HL-60 (cell line): ENCODE measurements at places on chromosomes 13 and 19.

DNA sequence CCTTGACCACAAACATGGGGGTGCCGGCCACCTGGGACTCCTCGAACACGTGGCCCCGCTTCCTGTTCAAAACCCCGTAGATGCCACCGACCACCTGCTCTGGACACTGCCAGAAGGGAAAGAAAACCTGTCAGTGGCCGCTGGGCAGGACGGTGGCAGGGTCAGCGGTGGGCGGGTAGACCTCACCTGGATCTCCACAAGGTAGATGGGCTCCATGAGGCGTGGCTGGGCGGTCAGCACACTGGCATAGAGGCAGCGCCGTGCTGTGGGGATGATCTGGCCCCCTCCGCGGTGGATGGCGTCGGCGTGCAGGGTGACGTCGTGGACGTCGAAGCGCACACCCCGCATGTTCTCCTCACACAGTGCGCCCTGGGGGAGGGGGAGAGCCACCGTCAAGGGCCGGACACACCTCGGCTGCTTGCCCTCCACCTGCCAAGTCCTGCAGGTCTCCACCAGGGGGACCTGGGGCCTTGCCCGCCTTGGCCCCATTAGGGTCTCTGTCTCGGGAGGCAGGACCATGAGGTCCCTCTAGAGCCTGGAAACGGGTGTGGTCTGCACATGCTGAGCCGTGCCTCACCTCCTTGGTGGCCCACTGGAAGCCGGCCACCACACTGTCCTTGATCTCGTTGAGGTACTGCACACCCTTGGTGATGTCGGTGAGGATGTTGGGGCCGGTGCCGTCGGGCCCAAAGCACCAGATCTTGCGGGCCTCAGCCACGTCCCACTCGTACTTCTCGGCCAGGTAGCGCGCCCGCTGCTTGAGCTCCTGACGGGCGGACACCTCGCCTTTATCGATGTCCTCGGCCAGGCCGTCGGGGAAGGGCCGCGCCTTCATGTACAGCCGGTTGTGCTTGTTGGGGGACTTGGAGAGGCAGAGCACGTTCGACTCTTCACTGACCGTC, 6.6 kb upstream of the DAPK3 start:
- DNase-seq, result no peak

- DNase-seq, result no peak
These were observed at the start of gene CERS1 for GRCh38 chr19:18895824-18896341. CERS1 (minus strand) TSS chr19:18896158; CDS start chr19:18896072, 86 bp downstream.

- DNase-seq, result peak; percentile 46
These were observed 36.1 kb upstream of the USPL1 start for GRCh38 chr13:30581582-30581981.

GRCh38 chr13:44934724-44935123, 54.5 kb downstream of the NUFIP1 start:
- peak; percentile 14 for DNase-seq

- DNase-seq, result no peak
These were observed 13.8 kb upstream of the MEIS3 start for GRCh38 chr19:47433121-47433520.

- DNase-seq, result no peak
These were observed 112.8 kb downstream of the NDFIP2 start for GRCh38 chr13:79593641-79594275.

DNA sequence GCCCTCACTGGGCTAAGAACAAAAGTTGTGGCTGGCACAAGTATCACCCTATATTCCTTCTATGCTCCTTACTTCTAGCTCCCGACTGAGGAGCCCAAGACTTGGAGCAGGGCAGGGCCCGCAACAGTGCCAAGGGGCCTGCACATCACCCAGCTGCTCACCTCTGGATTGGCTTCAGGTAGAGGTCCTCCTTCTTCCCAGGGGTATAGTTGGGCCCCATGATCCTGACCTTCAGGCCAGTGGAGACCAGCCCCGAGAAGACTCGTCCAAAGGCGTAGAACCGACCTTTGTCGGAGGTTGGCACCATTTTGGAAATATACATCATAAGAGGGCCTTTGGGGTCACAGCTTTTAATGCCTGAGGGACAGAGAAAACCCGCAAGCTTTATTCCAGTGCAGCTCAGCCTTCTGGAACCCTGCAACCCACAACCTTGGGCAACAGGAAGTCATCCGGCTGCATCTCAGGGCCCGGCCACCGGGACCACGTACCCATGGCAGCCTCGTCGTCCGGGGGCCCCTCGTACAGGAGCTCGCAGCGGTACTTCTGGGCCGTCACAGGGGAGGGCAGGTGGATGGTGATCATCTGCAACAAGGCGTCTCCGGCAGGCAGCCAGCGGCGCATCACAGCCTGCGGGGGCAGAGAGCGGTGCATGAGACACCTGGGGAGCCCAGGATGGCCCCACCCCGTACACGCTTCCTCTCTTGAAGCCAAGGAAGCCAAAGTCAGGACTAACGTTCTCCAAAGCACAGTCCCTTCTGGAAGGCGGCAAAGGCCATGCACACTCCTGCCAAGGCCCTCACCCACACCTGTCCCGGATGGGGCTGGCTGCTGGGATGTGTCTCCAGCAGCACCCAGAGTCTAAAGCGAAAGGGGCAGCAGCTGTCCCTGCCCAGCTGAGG, 4.7 kb downstream of the EEF2 start:
- DNase-seq, result peak; percentile 51

- peak; percentile 92 for DNase-seq
These were observed 53.3 kb downstream of the RFX2 start for GRCh38 chr19:6056801-6057650.

GRCh38 chr19:35458731-35459391, 10.8 kb downstream of the FFAR2 start:
- DNase-seq, result peak; percentile 64

DNA sequence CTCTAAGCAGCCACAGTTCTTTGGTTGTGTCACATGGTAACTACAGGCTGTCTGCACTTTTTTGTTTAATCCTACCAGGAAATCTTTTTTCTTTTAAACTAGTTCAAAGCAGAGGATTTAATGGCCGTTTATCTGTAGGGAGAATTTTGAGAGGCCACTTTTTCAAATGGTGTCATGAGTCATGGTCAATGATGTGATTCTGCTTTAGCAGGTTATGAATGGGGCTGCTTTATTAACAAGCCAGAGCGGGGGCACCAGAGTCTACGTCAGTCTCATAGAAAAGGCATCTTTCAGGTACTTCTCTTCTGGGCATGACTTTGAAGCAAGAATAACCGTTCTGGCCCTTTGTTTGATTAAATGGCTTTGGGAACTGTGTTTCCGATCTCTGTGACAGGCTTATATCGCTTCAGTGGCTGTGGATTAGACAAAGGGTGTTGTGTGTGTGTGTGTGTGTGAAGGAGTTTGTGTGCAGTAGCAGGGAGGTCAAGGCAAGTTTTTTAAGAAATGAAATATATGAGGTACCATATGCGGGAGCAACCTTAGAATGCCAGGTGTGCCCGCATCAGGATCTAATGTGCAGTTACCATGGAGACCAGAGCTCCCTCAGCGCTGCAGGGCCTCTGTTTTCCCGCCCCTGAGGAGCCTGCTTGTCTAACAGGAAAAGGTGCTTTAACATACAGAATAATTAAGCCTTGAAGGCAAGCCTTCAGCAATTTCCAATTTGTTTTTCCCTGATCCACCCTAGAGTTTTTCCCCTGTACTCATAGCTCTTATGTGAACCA, 120.5 kb downstream of the KATNAL1 start:
- DNase-seq, result no peak

DNA sequence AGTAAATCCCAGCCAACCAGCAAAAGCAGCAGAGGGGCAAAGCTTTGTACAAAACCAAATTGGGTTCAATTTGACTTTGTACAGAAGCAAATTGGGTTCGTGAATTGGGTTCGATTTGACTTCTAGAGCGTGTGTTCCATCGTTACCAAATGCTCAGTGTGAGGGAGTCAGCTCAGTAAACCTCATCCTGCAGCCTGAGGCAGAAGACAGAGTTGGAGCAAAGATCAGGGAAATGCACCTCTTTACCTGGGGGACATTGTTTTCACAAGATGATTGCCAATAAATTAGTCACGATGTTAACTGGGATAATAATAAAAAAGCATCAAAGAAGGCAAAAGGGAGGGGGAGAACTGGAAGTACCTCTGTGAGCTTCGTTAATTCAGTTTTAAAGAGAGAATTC, 1.5 kb downstream of the RAB20 start:
- DNase-seq, result no peak

GRCh38 chr19:3146677-3147100, 10.9 kb downstream of the GNA15 start:
- DNase-seq, result peak; percentile 60

DNA sequence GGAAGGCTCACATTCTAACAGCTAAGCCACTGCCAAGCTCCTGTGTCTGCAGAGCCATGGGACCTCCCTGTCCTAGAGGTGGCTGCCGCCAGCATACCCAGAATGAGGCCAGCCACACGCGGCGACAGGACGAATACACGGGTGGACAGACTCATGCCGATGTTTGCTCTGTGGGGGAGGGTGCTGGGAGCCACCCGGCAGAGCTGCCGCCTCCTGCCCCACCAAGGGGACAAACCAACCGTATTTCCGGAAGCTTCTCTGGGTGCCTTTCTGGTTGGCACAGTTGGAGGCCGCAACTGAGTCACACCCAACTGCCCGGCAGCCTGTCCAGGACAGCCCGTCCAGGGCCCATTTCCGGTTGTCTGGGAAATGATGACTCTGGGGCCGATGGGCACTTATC, 20.3 kb downstream of the C13orf46 start:
- DNase-seq, result no peak

DNA sequence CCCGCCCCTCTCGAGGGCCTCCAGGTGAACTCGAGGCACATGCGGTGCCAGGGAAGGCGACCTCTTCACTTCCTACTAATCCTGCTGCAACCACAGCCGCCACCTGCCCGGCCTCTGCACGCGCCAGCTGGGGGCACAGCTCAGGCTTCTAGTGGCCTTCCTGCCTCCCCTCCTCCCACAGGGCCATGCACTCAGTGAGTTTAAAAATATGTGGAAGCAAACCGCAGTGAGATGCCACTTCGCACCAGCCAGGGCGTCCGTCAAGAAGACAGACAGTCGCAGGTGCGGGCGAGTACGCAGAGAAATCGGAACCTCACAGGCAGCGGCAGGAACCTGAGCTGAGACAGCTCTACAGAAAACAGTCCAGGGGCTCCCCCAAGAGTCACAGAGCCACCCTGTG, 10.4 kb downstream of the LMNB2 start:
- DNase-seq, result peak; percentile 38

DNA sequence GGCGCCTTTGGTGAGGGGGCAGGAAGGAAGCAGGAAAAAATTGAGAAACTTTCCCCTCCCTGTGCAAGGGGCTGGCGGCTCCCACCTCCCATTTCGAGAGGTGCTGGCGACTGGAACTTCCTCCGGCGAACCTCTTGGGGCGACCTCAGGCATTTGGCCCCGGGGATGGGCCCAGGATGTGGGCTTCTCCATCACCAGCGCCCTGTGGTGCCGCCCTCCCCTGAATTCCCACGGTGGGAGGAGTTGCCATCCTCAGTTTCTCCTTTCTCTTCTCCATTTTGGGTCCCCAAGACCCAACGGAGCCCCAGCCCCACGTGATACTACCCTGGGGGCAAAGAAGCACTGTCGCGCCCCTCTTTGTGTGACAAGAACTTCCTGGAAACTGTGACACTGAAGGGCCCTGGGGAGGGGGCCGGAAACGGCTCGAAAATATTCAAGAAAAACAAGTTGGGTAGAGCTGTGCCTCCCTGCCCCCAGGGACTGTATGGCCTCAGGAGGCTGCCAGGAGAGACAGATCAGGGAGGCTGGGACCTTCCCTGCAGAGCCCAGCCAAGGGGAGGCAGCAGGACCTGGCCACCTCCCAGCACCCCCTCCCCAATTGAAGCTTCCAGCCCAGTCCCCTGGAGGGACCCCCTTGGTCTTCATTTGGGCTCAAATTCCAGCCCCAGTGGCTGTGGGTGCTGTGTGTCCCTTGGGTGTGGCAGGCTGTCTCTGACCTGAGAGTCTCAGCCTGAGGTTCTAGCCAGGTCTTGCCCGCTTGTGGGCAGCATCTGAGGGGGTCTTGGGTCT, 16.2 kb upstream of the AP1M2 start:
- peak; percentile 42 for DNase-seq

GRCh38 chr13:109361562-109362289, 424.7 kb downstream of the IRS2 start:
- DNase-seq, result peak; percentile 41

DNA sequence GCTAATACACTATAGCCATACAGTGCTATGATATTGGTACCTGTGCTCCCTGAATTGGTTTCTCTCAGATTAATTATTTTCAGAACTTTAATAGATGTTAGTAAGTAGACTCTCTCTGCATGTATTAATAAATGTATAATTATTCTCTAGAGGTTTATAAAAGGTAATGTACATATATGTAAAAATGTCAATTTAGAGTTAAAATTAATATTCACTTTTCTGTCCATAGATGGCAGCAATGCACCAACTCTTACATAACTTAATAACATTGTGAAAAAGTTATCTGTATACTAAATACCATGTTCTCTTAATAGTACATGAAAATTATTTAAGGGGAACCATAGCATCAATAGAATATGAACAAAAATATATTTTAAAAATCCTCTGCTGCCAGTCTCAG, 515.0 kb upstream of the KLHL1 start:
- no peak for DNase-seq

DNA sequence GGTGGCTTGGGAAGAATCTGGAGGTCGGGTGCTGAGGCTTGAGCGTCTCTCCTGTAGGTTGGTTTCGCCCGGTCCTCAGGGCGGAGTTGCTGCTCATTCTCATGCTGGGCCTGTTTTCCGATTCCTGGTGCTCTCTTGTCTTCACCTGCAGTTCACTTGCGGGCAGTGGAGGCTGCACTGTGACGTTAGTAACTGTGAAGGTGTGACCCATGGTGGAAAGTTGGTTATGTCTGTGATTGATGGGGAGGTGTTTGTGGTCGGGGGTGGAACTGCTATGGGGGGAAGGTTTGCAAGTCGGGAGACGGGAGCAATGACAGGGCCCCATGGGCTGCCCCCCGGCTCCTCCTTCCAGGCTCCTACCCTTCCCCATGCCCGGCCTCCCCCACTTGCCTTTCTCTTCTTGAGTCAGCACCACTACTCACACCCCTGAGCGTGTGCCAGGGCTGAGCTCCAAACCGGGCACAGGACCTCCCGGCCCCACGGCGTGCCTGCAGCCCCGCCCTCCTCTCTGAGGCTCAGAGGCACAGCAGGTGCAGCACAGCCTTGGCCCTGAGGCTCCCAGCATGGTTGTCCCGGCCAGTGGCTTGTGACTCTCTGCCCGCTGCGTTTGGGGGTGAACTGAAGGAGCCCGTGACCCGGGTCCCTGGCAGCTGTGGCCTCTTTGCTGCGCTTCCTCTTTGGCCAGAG, 79.1 kb downstream of the ATP11A start:
- DNase-seq, result no peak

- DNase-seq, result no peak
These were observed 621.4 kb downstream of the DIAPH3 start for GRCh38 chr13:59542303-59542702.

DNA sequence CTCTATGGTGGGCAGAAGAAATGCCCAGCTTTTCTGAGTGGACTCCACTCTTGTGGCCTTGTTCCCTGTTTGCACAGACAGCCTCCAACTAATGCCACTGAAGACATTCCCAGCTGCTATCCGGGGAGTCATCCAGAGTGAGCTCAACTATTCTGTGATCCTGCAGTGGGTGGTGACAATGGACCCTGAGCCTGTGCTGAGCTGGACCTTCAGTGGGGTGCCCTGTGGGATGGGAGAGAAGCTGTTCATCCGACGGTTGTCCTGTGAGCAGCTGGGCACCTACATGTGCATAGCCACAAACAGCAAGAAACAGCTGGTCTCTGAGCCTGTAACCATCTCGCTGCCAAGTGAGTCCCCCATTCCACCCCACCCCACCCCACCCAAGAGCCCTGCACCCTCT, 10.3 kb downstream of the IGSF23 start:
- DNase-seq, result no peak
